ENCODE measurements at places on chromosomes 3 and 15. TPM values are rescaled to one million over a fixed set of nuclear protein-coding genes. Genes with fewer than 3 reads are reported as not detected.

Gene ACTL6A
- 199 TPM for total RNA-seq

Gene SEMA3F
- 0.17 TPM for total RNA-seq

Gene CCR3
- total RNA-seq = not detected

Gene KIF15
- 25.9 TPM for total RNA-seq

Gene HDC
- not detected for total RNA-seq

Gene SNRPN
- total RNA-seq = 234 TPM

Gene AHSG
- not detected for total RNA-seq

Gene SCN5A
- 39.0 TPM for total RNA-seq

Gene TMC3
- total RNA-seq = not detected

Gene LRRC2
- 0.86 TPM for total RNA-seq

Gene NUSAP1
- 169 TPM for total RNA-seq

Gene PLSCR2
- total RNA-seq = not detected

Gene KLHDC8B
- total RNA-seq = 17.1 TPM

Gene REC114
- total RNA-seq = not detected

Gene STAB1
- total RNA-seq = not detected

Gene CACNA1D
- not detected for total RNA-seq

Gene TP53BP1
- total RNA-seq = 46.0 TPM

Gene LRRC31
- not detected for total RNA-seq

Gene DAZL
- total RNA-seq = not detected

Gene CMTM6
- total RNA-seq = 93.1 TPM

Gene IMPG2
- total RNA-seq = 0.23 TPM

Gene CD276
- 47.1 TPM for total RNA-seq

Gene PCYT1A
- total RNA-seq = 89.4 TPM

Gene STIMATE
- total RNA-seq = 13.6 TPM

Gene LRRIQ4
- not detected for total RNA-seq

Gene KNL1
- total RNA-seq = 65.0 TPM

Gene PAQR5
- total RNA-seq = 13.0 TPM

Gene CHRD
- total RNA-seq = 1.7 TPM

Gene TLE3
- 22.3 TPM for total RNA-seq

Gene MUC13
- total RNA-seq = 0.17 TPM

Gene SH2D7
- total RNA-seq = not detected

Gene CGNL1
- total RNA-seq = 2.2 TPM

Gene NUP210
- total RNA-seq = not detected
